ENCODE measurements at places on chromosomes 6 and 20.

DNA sequence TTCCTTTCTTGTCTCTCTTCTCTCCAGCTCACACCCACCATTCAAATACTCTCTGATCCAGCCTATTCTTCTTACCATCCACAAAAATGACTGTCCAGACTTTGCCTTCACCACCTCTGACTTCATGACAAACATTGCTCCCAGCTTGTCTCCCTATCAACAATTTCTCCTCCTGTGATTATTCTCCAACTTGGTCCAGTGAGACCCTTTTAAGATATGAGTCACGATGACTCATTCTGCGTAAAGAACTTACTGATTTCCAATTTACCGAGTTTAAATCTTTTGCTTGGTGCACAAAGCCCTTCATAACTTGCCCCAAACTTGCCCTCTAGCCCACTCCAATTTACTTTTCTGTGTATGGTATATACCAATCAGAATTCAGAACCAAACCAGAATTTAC, 833.2 kb downstream of the MAFB start:
- DNase-seq, result peak; percentile 58

- no peak for DNase-seq
Observed at GRCh38 chr6:167679122-167679736, 147.5 kb upstream of the AFDN start.

GRCh38 chr6:160333101-160333500, 15.1 kb upstream of the SLC22A3 start:
- no peak for DNase-seq

GRCh38 chr6:84866715-84867114, 102.3 kb upstream of the TBX18 start:
- DNase-seq, result no peak

GRCh38 chr6:153957394-153957793, 81.6 kb upstream of the OPRM1 start:
- no peak for DNase-seq

DNA sequence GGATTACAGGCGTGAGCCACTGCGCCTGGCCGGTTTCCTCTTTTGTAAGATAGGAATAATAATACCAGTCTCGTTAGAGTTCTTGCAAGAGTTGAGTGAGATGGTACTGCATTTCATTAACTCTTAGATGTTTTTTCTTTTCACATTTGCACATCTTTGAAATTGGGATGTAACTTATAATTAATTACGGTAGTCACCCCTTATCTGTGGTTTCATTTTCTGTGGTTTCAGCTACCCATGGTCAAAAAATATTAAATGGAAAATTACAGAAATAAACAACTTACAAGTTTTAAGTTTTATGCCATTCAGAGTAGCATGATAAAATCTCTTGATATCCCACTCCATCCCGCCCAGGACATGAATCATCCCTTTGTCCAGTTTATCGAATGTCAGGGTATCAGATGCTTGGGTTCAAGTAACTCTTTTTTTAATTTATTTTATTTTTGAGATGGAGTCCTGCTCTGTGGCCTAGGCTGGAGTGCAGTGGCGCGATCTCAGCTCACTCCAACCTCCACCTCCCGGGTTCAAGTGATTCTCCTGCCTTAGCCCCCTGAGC, 15.4 kb downstream of the PTK7 start:
- no peak for DNase-seq

DNA sequence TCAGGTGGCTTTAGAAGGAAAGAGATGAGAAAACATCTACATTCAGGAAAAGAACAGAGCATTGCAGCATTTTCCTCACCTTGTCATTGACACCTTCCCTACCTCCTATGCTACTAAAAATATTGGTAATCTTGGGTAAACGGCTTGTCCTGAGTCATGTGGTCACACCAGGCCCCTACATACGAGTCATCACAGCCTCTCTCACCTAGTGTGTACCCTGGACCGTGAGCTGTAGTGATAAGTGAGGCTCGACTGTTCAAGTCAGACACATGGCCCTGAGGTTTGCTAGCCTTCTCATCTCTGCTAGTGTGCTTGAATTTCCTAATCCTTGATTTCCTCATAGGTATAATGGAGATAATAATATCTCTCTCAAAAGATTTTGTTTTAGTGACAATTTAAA, 29.6 kb upstream of the TMEM244 start:
- no peak for DNase-seq
